ENCODE measurements at places on chromosomes 2 and 18. TPM values are rescaled to one million over a fixed set of nuclear protein-coding genes. Genes with fewer than 3 reads are reported as not detected.

DNA sequence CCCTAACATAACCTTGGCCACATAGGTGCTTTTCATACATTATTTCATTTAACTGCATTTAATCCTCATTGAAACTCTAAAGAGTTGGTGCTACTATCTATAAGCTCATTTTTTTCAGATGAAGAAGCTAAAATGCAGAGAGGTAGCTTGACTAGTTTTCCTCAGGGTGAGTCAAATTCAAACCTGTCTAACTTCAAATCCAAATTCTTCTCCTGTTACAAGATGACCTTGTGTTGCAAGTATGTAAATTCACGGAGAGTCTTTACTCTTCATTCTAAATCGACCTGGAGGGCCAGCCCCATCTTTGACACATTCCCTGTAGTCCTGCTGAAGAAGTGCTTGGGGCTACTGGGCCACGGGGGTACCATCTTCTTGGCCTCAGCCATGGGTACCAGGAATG, 8.2 kb upstream of the SETBP1 start:
- no peak overlapping the region for H3K4me3 ChIP-seq
- peaks cover 2% of the 10 kb centered on the region for H3K4me1 ChIP-seq
- DNase-seq = no peak

Gene CHRNG
- total RNA-seq = not detected

GRCh38 chr2:242030858-242031257, 161.3 kb downstream of the RTP5 start:
- peak overlapping the region; percentile 70 for H3K4me3 ChIP-seq
- H3K36me3 ChIP-seq = peaks cover 1% of the 10 kb centered on the region
- peak overlapping the region; percentile 4 for H3K27ac ChIP-seq
- DNase-seq = no peak
- peaks cover 16% of the 10 kb centered on the region for H3K4me1 ChIP-seq

- H3K36me3 ChIP-seq = no peaks in the 10 kb centered on the region
- no peak for DNase-seq
- H3K27ac ChIP-seq = no peak overlapping the region
- peaks cover 21% of the 10 kb centered on the region for H3K4me1 ChIP-seq
- no peak overlapping the region for H3K4me3 ChIP-seq
- no peaks in the 10 kb centered on the region for H3K27me3 ChIP-seq
Observed at GRCh38 chr18:31660763-31661162, 23.6 kb downstream of the B4GALT6 start.

DNA sequence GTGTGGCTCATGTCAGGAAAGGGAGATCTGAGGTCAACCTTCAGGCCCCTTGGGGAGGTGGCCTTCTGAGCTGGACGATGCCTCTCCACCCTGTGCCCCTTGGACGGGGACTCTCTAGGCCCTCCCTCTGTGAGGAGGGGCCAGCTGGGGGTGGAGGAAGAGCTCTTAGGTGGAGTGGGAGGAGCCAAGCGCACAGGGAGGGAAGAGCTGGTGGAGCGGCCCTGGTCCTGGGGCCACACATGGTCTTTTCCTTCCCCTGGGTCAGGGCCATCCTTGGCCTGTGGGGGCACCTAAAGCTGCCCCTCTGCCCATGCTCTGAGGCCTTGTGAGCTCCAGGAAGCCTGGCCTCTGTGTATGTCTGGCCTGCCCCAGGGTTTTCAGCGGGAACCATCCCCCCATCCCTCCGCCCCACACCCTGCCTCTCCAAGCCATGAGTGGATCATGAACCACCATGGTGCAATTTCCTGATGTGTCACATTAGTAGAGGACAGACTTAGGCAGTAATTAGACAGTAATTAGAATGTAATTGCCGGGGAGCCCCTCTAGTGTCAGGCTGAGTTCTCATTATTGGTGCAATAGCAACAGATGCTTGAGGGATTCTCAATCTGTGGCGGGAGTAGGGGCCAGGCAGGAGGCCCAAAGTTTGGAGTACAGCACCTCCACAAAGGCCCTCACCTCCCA, 63.0 kb downstream of the GLI2 start:
- no peak overlapping the region for H3K27ac ChIP-seq
- no peak overlapping the region for H3K4me3 ChIP-seq
- H3K36me3 ChIP-seq = no peaks in the 10 kb centered on the region
- H3K27me3 ChIP-seq = peaks cover 3% of the 10 kb centered on the region
- no peaks in the 10 kb centered on the region for H3K4me1 ChIP-seq

GRCh38 chr2:220653776-220654175, 918.3 kb downstream of the EPHA4 start:
- DNase-seq = no peak
- no peak overlapping the region for H3K4me3 ChIP-seq
- H3K27me3 ChIP-seq = no peaks in the 10 kb centered on the region
- H3K4me1 ChIP-seq = no peaks in the 10 kb centered on the region
- H3K27ac ChIP-seq = no peak overlapping the region

GRCh38 chr18:23225503-23225902, 90.2 kb downstream of the CABLES1 start:
- DNase-seq = no peak
- peaks cover 37% of the 10 kb centered on the region for H3K4me1 ChIP-seq

Gene ABCB11
- not detected for total RNA-seq

- peaks cover 9% of the 10 kb centered on the region for H3K4me1 ChIP-seq
- no peak overlapping the region for H3K27ac ChIP-seq
- H3K27me3 ChIP-seq = peaks cover 3% of the 10 kb centered on the region
- H3K4me3 ChIP-seq = no peak overlapping the region
- no peaks in the 10 kb centered on the region for H3K36me3 ChIP-seq
Observed at GRCh38 chr2:30188292-30188691, 41.5 kb downstream of the YPEL5 start.

Gene GPR75
- total RNA-seq = 3.7 TPM

GRCh38 chr18:75297731-75298130, 87.1 kb downstream of the TSHZ1 start:
- H3K27ac ChIP-seq = no peak overlapping the region
- peaks cover 4% of the 10 kb centered on the region for H3K27me3 ChIP-seq
- no peaks in the 10 kb centered on the region for H3K4me1 ChIP-seq
- H3K36me3 ChIP-seq = no peaks in the 10 kb centered on the region

Data from activated T-helper 1 cell treated with anti-CD3 and anti-CD28 coated beads, Interleukin-12 subunit alpha, Interleukin-12 subunit beta, Interleukin-2, Interleukin-4 antibody, amounts not matched to agents 30 ng/mL and 10 ng/mL and 1 ng/mL, durations not matched to agents 14 hours and 24 hours and 36 hours (primary cell).